Stimulated activated CD8-positive, alpha-beta memory T cell treated with anti-CD3 and anti-CD28 coated beads, Interleukin-15, amount 100 ng/mL, for 48 hours (primary cell): ENCODE measurements at places on chromosomes 3 and 15.

- DNase-seq = no peak
Observed at GRCh38 chr3:126179825-126180476, 435 bp downstream of the ALDH1L1 start.

- DNase-seq = no peak
Observed at GRCh38 chr3:50425911-50426310, 66.6 kb upstream of the TMEM115 start.

DNA sequence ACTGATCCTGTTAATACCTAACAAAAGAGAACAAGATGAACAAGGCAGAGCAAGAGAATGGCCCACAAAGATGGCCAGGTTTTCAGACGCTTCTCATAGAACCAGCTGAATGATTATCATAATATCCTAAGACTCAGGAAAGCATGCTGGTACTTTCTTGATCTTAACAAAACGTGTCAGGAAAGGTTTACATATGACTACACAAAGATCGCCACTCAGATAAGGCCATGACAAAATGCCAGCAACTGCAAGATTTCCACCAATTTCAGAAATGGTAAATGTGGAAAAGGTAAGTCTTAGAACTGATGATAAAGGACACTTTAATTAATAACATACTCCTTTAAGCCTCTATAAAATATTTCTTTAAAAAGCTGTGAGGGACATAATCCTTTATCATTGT lies 108.8 kb downstream of the DLG1 start:
- DNase-seq = no peak

GRCh38 chr3:171901615-171902312 lies 58.6 kb downstream of the TMEM212 start:
- no peak for DNase-seq

DNA sequence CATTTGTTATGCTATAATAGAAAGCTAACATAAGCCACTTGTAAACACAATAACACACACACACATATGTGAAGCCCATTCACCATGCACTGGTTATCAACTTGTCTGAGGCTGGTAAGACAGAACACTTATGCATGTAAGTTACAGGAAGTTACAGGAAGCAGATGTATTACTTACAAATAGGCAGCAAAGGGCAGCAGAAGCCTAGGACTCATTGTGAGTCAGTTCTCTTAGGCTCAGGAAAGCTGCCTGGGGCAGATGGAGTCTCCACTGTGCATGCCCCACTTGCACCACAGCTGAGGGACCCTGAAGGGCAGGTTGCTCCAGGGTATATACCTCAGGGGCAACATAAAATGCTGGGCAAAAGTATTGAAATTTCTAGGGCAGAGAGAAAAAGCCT lies 748.8 kb upstream of the CCDC54 start:
- no peak for DNase-seq

- DNase-seq = no peak
Observed at GRCh38 chr3:59385547-59385946, 335.7 kb upstream of the CFAP20DC start.

DNA sequence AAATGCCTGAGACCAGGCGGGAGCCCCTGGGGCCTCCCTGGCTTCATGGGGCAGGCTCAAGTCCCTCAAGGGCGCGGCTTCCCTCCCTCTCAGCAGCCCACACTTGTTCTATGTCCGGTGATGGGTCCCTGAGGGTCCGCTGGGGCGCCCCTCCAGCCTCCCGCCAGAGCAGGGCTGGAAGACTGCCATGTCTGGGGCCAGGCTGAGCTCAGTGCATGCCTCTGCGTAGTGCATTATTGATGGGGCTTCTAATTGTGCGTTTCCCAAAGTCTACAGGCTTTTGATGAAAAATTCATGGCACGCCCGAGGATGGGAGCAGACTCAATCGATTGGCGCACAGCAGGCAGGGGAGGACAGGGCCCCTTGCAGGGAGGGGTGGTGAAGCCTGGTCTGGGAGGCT lies 51.3 kb downstream of the CYP11A1 start:
- no peak for DNase-seq

GRCh38 chr3:10616321-10616720 lies 110.9 kb upstream of the ATP2B2 start:
- no peak for DNase-seq

GRCh38 chr3:68945225-68945624 lies 12.9 kb upstream of the TAFA4 start:
- no peak for DNase-seq

- no peak for DNase-seq
Observed at GRCh38 chr3:94307588-94307987, 244.7 kb downstream of the NSUN3 start.

GRCh38 chr3:71309886-71310285 lies 273.6 kb downstream of the FOXP1 start:
- DNase-seq = no peak

DNA sequence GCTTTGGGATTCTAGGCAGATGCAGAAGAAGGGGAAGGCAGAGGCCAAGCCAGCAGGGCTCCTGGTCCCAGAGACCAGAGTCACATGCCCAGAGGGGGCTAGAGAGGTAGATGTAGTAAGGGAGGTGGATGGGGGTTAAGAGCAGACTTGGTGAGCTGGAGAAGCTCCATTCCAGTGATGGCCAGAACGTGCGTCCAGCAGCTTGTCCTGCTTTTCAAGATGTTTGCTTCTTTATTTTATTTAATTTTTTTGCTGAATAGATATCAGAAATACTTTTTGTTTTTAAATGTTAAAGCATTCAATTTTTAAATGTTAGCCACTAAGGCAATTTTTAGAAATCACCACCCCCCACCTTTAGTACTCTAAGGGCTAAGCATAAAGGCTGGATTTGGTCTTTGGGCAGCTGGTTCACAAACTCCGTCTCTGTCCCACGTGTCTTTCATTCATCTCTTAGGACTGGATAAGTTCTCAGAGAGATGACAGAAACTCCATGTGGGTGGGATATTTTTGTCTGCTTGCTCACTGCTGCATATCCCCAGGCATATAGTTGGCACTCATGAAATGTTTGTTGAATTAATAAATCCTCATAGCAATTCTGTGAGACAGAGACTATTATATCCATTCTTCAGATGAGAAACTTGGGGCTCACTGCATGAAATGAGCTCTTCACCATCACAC lies 6.7 kb downstream of the COLQ start:
- DNase-seq = no peak

GRCh38 chr3:164604687-164605086 lies 473.6 kb downstream of the SI start:
- DNase-seq = no peak

DNA sequence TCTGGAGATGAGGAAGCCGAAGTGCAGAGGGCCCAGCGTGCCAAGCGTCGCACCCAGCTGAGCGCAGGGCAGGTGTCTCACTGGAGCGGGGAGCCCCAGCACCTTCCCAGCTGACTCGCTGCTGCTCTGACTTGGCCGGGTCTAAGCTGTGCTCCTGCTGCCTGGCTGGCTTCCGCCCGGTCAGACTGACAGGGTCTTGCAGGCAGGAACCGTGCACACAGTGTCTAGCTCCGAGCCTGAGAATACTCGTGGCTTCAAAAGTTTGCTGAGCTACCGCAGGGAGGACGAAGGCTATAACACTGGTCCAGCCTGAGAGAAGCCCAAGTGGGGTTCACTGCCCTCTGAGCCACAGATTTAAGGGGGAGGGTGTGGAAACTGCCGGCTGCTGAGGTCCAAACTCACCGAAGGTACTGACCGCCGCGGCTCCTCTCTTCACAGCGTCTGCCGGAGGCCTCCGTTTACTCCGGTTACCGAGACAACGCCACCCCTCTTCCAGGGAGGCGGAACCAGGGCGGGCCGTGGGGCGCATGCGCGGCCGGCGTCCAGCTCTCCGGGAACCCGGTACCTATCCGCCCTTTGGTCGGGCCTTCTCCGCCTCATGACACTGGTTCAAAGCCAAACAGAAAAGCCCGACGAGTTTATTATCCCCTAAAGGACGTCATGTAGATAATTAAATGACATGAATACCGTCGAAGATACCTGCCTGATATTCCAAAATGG lies at the start of gene CFAP44:
CFAP44 (minus strand) TSS at position 443 of the 720 bp plus-strand sequence. CDS start 7,829 bp downstream, outside the sequence.
- peak; percentile 35 for DNase-seq

- no peak for DNase-seq
Observed at GRCh38 chr3:195762249-195762585, 41.4 kb downstream of the MUC20 start.

DNA sequence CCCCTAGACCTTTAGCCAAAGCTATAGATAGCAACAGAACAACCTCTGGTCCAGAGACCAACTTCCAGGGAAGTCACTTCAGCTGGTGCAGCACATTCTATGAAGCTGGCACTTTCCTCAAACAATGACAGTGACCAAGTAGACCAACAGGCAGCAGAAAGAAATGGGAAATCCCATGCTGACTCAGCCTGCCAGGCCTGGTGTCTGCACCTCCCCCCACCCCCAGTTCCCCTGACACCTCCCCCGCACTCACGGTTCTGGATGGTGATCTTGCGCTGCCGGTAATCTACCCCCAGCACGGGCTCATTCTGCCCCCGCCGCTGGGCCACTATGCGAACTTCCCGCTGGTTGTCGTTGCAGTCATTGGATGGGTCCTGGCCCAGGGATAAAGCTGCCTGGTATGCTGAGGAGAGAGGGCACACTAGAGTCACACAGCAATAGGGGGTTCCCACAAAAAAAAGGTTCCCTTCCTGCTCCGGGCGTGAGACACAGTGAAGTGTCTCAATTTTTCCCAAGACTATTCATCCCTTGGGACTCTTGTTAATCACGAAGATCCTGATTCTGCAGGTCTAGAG lies 17.0 kb downstream of the ILDR1 start:
- no peak for DNase-seq

GRCh38 chr15:80010131-80010673 lies 39.2 kb upstream of the BCL2A1 start:
- no peak for DNase-seq

GRCh38 chr3:70233812-70234211 lies 78.6 kb downstream of the MDFIC2 start:
- no peak for DNase-seq

- DNase-seq = no peak
Observed at GRCh38 chr3:47162697-47163168, 1.2 kb downstream of the SETD2 start.

DNA sequence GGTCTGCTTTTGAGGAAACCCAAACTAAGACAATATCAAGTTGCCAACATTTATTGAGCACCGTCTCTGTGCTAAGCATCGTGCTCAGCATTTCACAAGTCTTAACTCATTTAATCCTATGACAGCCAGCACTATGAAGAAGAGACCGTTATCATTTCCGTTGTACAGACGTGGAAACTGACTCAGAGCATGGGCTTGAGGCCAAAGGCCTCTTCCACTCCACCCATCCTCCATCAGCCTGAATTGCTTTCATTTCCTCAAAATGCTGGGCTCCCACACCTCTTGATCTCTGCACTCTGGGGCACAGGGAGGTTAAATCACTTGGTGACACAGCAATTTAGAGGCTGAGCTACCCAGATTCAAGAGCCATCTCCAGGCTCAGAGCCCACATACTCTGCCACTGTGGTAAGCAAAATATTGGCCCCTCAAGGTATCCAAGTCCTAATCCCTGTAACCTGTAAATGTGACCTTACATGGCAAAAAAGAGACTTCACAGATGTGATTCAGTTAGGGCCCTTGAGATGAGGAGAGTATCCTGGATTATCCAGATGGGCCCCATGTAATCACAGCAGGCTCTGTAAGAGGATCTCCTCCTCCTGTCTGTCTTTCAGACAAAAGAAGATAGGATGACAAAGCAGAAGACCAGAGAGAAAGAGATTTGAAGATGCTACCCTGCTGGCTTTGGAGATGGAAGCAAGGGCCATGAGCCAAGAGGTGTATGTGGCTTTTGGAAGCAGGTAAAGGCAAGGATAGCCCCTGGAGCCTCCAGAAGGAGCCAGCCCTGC lies 24.3 kb upstream of the FLNB start:
- peak; percentile 25 for DNase-seq

DNA sequence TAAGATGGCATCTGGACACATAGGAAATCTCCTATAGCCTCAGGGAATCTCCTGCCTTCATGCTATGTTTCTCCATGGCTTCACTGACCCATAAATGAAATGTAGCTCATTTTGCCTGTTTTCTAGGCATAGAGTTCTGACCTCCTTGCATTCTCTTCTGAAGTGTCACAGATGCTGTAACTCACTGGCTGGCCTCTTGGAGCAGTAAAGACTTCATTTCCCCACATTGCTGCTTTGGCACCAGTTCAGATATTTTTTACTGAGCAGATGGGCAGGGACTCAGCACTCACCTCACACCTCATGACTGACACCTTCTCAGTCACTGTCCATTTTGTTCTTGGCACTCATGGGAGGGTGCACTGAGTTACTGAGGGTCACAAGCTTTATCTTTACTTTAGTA lies 286.7 kb upstream of the TGFBR2 start:
- DNase-seq = no peak

- no peak for DNase-seq
Observed at GRCh38 chr15:21267226-21267625, 173.1 kb downstream of the POTEB3 start.

DNA sequence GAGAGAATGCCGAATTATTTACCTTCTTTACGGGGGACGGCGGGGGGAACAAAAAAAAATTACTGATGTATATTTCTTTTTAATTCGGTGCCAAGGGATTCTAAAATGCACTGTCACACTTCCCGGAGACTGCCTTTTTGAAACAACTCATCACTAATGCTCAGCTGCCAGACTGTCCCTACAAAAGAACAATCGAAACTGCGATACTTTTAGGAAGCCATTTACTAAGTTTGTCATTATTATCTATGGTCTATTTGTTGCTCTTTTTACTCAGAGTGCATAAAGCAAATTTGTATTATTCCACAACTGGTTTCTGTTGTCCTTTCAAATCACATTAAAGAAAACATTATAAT lies 60.8 kb downstream of the TM4SF4 start:
- no peak for DNase-seq

GRCh38 chr3:30611613-30612436 lies 5.4 kb downstream of the TGFBR2 start:
- no peak for DNase-seq

GRCh38 chr3:16824081-16824696 lies 60.6 kb upstream of the PLCL2 start:
- DNase-seq = no peak

- DNase-seq = no peak
Observed at GRCh38 chr15:57017024-57017423, 98.6 kb downstream of the TCF12 start.

DNA sequence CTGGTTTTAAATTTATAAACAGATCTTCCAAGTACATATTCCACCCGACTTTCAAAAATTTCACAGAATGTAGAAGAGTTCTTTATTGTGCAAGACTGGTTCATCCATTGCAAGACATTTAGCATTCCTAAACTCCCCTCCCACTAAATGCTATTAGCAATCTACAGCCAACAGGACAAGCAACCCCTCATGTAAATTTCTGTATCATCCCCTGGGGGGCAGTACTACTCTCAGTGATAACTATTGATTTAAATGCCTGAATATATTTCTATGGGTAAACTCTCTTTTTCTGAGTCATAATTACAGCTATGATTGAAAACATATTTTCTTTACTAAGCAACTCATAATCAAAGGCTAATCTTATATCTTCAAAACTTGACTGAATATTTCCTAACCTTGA lies 10.7 kb upstream of the SLC15A2 start:
- DNase-seq = no peak

DNA sequence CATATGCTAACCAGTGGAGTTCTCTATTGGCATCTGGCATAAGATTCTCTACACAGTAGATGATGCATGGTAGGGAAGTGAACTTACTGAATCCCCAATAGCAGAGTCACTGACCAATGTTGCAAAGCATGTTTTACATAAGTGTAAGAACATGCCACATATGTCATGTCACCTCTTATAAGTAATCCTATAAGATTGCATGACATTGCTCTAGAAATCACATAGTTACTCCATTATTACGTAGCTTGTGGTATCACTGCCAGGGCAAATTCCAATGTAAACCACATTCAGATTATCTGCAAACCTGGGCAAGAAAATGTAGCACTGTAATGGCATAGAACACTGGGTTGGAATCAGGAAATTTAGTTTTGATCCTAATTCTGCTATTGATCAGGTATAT lies 198.2 kb upstream of the UMPS start:
- no peak for DNase-seq

- no peak for DNase-seq
Observed at GRCh38 chr3:186946756-186947375, 16.5 kb downstream of the ST6GAL1 start.
